ENCODE measurements at places on chromosomes 4 and X.

DNA sequence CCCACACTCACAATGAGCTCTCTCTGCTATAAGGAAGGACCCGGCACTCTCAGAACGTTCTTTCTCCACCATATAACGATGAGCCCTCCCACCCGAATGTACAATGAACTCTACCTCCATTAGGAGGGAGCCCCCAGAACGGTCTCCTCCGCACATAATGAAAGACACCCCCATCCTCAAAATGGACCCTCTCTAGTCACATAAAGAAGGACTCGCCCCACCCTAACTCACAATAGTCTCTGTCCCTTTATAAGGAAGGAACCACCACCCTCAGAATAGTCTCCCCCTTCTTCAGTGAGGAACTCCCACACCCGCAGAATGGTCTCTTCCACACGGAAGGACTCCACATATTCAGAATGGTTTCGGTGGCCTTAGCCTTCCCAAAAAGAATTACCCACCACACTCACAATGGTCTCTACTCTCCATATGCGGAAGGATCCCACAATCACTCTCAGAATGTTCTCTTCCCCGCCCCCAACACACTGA, 477 bp downstream of the SLC35A2 start:
- H3K27me3 ChIP-seq, result no peaks in the 10 kb centered on the region
- H3K27ac ChIP-seq, result peak overlapping the region; percentile 76
- peak overlapping the region; percentile 47 for H3K4me3 ChIP-seq
- H3K4me1 ChIP-seq, result peaks cover 55% of the 10 kb centered on the region
- H3K36me3 ChIP-seq, result peaks cover 33% of the 10 kb centered on the region

- no peak overlapping the region for H3K27ac ChIP-seq
- no peaks in the 10 kb centered on the region for H3K27me3 ChIP-seq
- DNase-seq, result no peak
- H3K4me1 ChIP-seq, result no peaks in the 10 kb centered on the region
- H3K36me3 ChIP-seq, result no peaks in the 10 kb centered on the region
These were observed 187.7 kb upstream of the TAPT1 start for GRCh38 chr4:16413814-16414555.

GRCh38 chr4:37726666-37727065, 40.5 kb upstream of the RELL1 start:
- no peaks in the 10 kb centered on the region for H3K36me3 ChIP-seq
- no peak overlapping the region for H3K4me3 ChIP-seq
- H3K27me3 ChIP-seq, result no peaks in the 10 kb centered on the region
- peaks cover 13% of the 10 kb centered on the region for H3K4me1 ChIP-seq

- H3K4me1 ChIP-seq, result no peaks in the 10 kb centered on the region
- no peaks in the 10 kb centered on the region for H3K27me3 ChIP-seq
- no peak for DNase-seq
- H3K27ac ChIP-seq, result no peak overlapping the region
- no peak overlapping the region for H3K4me3 ChIP-seq
These were observed 558.5 kb upstream of the DIAPH2 start for GRCh38 chrX:96126182-96126581.

- no peaks in the 10 kb centered on the region for H3K4me1 ChIP-seq
- H3K27ac ChIP-seq, result no peak overlapping the region
- no peaks in the 10 kb centered on the region for H3K27me3 ChIP-seq
- no peak for DNase-seq
- H3K4me3 ChIP-seq, result no peak overlapping the region
These were observed 17.9 kb upstream of the MAOB start for GRCh38 chrX:43899878-43900815.

GRCh38 chr4:7803992-7804755, 135.5 kb downstream of the AFAP1 start:
- H3K4me1 ChIP-seq, result peaks cover 11% of the 10 kb centered on the region
- H3K36me3 ChIP-seq, result peaks cover 26% of the 10 kb centered on the region
- DNase-seq, result peak; percentile 65
- no peak overlapping the region for H3K4me3 ChIP-seq

DNA sequence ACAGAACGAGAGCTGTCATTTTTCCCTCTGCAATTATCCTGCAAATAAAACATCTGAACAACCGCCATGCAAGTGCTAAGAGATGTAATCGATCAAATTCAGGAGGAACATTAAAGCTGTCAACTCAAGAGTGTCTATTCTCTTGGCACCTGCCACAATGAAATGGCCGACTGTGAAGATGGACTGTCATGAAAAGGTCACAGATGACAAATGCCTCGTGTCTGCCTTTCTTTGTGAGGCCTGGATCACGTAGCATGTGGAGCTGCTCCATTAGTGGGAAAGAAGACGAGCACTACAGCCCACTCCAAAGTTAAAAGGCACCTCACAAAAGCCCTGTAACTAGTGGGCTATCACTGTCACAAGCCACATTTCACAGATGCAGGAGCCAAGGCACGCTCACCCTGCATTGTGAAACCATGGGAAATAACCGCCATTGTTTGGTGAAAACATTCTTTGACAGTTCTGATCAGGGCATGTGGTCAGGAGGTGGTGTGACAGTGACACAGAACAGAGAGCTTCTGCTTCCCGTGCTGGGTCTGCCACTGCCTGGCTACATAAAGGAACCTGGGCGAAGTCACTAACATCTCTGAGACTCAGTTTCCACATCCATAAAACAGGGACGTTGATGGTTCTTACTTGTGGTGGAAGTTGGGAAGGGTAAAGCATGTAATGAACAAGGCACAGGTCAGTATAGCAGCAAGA, 98.9 kb downstream of the EVC2 start:
- H3K36me3 ChIP-seq, result no peaks in the 10 kb centered on the region
- H3K4me1 ChIP-seq, result no peaks in the 10 kb centered on the region
- DNase-seq, result no peak
- H3K27ac ChIP-seq, result no peak overlapping the region

DNA sequence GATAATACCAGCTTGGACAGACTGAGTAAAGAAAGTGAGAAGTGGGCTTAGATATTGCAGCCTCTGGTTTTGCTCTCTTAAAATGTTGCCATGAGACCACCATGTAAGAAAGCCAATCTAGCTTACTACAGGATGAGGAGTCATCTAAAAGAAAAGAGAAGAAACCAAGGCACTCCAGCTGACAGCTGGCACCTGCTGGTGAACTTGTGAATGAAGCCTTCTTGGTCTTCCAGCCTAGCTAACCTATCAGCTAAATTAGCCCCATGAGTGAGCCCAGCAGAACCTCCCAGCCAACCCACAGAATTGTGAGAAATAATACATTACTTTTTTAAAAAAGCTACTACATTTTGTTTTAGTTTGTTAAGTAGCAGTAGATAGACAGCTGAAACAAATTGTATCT, 154.5 kb upstream of the QRFPR start:
- no peaks in the 10 kb centered on the region for H3K4me1 ChIP-seq
- H3K4me3 ChIP-seq, result no peak overlapping the region
- no peaks in the 10 kb centered on the region for H3K27me3 ChIP-seq
- DNase-seq, result no peak
- H3K36me3 ChIP-seq, result no peaks in the 10 kb centered on the region

- no peak overlapping the region for H3K27ac ChIP-seq
- H3K36me3 ChIP-seq, result no peaks in the 10 kb centered on the region
- no peak overlapping the region for H3K4me3 ChIP-seq
- H3K27me3 ChIP-seq, result no peaks in the 10 kb centered on the region
- no peaks in the 10 kb centered on the region for H3K4me1 ChIP-seq
These were observed 396.3 kb upstream of the FSTL5 start for GRCh38 chr4:162560073-162560472.

DNA sequence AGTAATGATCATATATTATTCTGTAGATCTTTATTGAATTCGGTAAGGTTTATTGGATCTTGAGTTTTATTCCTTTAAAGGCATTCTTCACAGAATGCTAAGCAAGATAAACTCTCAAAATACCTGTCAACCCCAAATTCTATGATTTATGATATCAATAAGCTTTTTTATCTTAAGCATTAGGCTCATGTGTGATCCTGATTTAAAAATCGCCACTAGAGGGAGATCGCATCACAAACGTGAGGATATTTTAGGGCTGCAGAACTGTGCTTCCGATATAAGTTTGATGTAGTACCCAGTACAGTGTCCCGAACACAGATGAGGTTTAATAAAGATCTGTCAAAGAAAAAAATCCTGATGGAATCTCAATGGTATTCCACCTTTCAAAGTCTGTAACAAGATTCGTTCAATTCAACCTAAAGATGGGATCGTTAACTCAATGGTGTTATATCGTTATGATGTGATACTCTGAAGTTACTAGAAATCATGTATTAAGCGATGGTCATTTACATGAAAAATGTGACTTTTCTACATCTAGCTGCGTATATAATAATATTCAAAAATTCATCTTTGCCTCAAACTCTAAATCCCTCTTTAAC, 169.0 kb downstream of the CORIN start:
- no peaks in the 10 kb centered on the region for H3K4me1 ChIP-seq
- H3K4me3 ChIP-seq, result no peak overlapping the region
- DNase-seq, result peak; percentile 28
- no peaks in the 10 kb centered on the region for H3K27me3 ChIP-seq
- H3K27ac ChIP-seq, result no peak overlapping the region

- no peak for DNase-seq
- H3K27ac ChIP-seq, result no peak overlapping the region
- H3K27me3 ChIP-seq, result no peaks in the 10 kb centered on the region
- no peaks in the 10 kb centered on the region for H3K4me1 ChIP-seq
- H3K36me3 ChIP-seq, result no peaks in the 10 kb centered on the region
These were observed 223.4 kb downstream of the SHROOM3 start for GRCh38 chr4:76658231-76659102.

DNA sequence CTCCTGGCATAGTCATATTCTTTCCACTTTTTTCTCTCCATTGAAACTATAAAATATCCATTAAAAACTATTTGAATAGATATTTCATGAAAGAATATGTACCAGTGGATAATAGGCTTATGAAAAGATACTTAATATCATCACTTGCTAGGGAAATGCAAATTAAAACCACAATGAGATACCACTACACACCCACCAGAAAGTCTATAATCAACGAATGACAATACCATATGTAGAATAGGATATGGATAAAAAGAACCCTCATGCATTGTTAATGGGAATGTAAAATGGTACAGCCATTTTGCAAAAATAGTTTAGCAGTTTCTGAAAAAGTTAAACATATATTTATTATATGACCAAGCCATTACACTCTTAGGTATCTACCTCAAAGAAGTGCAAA, 218.7 kb upstream of the GPC4 start:
- no peaks in the 10 kb centered on the region for H3K4me1 ChIP-seq
- H3K36me3 ChIP-seq, result no peaks in the 10 kb centered on the region
- H3K27ac ChIP-seq, result no peak overlapping the region
- no peak overlapping the region for H3K4me3 ChIP-seq
- H3K27me3 ChIP-seq, result no peaks in the 10 kb centered on the region
- no peak for DNase-seq

GRCh38 chrX:69077895-69078455, 87.3 kb downstream of the PJA1 start:
- H3K36me3 ChIP-seq, result no peaks in the 10 kb centered on the region
- no peaks in the 10 kb centered on the region for H3K4me1 ChIP-seq
- H3K27ac ChIP-seq, result no peak overlapping the region

GRCh38 chr4:16676230-16676770, 222.1 kb downstream of the LDB2 start:
- no peaks in the 10 kb centered on the region for H3K4me1 ChIP-seq
- no peak overlapping the region for H3K4me3 ChIP-seq
- DNase-seq, result no peak
- H3K36me3 ChIP-seq, result no peaks in the 10 kb centered on the region

GRCh38 chr4:153181293-153181692, 22.9 kb upstream of the TRIM2 start:
- H3K27me3 ChIP-seq, result no peaks in the 10 kb centered on the region
- no peaks in the 10 kb centered on the region for H3K36me3 ChIP-seq
- DNase-seq, result no peak

DNA sequence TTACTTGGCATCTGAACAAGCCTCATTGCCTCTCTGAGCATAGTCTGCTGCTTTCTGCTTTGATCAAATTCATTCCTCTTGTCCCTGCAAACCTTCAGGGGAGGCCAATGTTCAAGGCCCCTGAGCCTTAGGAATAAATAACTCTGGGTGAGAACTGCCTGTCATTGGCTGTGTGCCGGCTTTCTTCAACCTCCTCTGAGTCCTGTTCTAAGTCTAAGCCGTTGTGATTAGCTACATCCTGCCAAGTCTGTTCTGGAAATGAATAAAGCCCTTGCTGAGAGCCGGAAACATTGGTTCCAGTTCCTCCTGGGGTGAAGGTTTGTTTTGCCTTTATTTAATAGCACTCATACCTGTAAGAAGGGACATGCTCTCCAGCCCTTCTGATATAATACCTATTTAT, 13.8 kb downstream of the RNF4 start:
- DNase-seq, result peak; percentile 26
- H3K4me3 ChIP-seq, result no peak overlapping the region
- H3K4me1 ChIP-seq, result peaks cover 96% of the 10 kb centered on the region
- no peaks in the 10 kb centered on the region for H3K27me3 ChIP-seq

- no peak overlapping the region for H3K4me3 ChIP-seq
- no peak for DNase-seq
- no peaks in the 10 kb centered on the region for H3K4me1 ChIP-seq
- no peaks in the 10 kb centered on the region for H3K36me3 ChIP-seq
These were observed 46.1 kb upstream of the LGI2 start for GRCh38 chr4:25076625-25077398.

- no peak within 1 kb of the TSS for H3K4me3 ChIP-seq
- peak; percentile 6 for DNase-seq
- H3K4me1 ChIP-seq, result no peaks in the 10 kb centered on the region
- H3K27me3 ChIP-seq, result no peaks in the 10 kb centered on the region
- H3K36me3 ChIP-seq, result no peaks in the 10 kb centered on the region
These were observed at the start of gene PAGE5 for GRCh38 chrX:55220119-55220794. PAGE5 (plus strand) TSS chrX:55220346; CDS start chrX:55221383, 1,037 bp downstream.

- H3K36me3 ChIP-seq, result no peaks in the 10 kb centered on the region
- DNase-seq, result no peak
- H3K27ac ChIP-seq, result no peak overlapping the region
- no peaks in the 10 kb centered on the region for H3K4me1 ChIP-seq
- no peaks in the 10 kb centered on the region for H3K27me3 ChIP-seq
These were observed 16.3 kb downstream of the MAML3 start for GRCh38 chr4:140137671-140138070.

DNA sequence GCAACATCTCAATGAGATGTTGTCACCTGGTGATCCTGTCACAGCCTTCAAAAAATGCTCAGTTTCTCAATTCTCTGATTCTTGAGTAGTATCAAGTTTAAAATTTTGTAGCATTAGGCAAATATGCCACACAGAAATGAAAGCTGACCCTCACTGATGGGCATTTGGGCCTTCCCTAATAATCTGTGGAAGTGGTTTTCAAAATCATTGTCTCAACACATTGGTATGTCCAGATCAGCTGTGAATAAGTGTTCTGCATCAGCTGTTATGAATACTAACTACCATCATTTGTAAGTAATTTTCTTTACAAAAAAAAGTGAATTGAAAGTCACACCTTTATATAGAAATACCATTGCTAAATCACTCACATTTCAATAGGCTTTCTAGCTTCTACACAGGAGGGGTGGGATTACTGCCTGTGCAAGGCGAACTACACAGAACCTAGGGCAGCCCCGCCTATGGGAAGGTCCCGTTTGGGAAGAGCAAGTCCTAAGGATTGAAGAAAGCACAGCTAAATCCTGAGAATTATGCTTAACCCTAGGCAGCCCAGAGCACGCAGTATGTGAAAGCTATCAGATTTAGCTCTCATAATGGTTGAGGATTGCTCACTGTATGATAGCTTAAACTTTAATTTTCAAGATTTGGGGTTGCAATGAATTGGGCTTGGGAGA, 73.4 kb downstream of the GPC3 start:
- no peaks in the 10 kb centered on the region for H3K4me1 ChIP-seq
- H3K36me3 ChIP-seq, result no peaks in the 10 kb centered on the region
- H3K27ac ChIP-seq, result no peak overlapping the region
